ENCODE measurements at places on chromosomes 2 and 18.

- DNase-seq = no peak
Observed at GRCh38 chr2:99808361-99809200, 318.8 kb upstream of the REV1 start.

DNA sequence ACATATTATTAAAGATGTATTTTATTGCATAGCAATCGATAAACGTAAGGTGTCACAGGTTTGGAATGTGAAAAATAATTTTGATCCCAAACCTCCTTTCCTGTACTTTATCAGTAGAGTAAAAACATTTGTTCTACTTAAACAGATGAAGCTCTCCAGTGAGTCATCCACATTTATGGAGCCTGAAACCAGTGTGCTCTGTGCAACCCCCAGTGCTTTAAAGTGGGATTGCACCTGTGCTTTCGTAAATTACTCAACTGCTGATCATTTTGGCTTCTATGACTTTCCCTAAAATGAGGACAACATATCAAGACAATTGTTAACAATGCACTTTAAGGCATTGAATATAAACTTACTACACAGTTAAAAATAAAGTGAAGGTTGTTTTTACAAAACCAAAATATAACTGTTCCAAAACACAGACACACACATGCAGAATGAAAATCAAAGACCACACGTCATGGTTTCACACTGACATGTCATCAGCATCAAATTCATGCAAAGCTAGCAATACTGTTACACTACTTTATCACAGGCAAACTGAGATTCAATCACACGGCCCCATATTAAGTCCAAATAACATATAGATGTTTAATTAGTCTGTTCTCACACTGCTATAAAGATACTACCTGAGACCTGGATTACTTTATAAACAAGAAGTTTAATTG, 9.7 kb downstream of the TMEM18 start:
- DNase-seq = peak; percentile 6

DNA sequence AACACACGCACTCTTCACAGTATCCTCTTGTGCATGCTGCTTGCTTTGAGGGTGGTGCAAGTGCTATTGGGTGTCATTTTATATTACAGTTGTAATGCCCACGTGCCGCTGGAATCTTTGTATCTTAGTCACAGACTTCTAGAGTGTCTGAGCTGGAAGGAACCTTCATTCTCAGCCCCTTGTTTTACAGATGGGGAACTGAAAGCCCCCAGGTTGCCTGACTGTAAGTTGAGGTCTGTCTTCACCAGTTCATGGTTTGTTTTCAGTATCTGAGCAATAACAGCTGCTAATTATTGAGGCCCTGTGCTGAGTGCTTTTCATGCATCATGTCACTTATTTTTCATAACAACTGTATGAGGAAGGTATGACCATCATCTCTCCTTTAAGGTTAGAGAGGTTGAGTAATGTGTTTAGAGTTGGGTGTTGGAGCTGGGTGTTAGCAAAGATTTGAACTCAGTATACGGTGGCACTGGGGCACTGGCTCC, 77.0 kb downstream of the PRKCE start:
- no peak for DNase-seq

- DNase-seq = no peak
Observed at GRCh38 chr2:152623076-152623740, 94.1 kb downstream of the PRPF40A start.

DNA sequence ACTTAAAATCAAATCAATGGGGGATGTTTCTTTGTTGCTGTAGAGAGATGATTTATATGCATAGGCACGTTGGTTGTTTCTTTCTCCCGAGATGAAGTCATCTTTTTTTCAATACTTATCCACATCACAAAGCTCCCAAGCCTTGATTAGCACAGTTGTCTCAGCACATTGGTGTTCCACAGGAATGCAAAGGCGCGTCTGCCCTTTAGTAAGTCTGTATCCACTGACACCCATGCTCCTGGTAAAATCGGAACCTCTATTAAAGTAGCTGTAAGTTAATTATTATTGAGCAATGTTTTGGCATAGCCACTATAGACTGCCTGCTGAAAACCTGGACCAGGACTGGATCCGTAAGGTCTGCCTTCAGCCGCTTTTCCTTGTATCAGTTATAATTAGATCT, 77.6 kb upstream of the RBM44 start:
- no peak for DNase-seq

- DNase-seq = no peak
Observed at GRCh38 chr18:9643549-9643948, 29.2 kb upstream of the PPP4R1 start.

- no peak for DNase-seq
Observed at GRCh38 chr2:688504-689076, 11.4 kb upstream of the TMEM18 start.

DNA sequence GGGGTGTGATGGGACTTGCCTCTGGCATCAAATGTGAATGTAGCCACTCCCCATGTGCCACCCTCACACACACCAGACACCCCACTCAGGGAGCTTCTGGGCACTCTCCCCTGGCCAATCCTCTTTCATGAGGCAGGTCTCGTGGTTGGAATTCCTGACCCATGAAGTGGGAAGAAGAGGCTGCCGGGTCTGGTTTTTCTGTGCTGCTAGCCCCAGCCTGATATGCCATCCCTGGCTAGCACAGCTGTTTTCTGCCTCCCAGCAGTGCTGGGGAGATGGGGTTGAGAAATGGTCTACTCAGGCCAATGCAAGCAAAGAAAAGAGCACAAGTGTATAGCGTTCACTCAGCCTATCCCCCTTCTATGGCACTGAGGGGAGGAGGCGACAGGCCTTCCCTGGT, 1.2 kb upstream of the C2orf72 start:
- DNase-seq = no peak

DNA sequence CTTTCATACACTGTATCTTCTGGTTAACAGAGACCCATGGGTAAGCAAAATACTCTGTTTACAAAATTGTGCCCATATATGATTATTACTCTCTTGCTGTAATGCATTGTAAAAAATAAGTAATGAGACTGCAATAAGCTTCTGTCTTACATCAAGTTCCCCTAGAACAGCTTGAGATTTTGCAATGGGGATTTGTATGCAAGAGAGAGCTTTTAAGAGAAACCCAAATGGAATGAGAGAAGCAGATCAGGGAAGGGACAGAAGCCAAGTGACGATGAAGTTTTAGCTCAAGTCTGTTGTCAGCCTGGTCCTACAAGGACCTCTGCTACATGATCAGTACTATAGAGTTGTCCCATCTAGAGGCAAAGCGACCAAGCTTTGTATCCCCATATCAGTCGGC, 218.1 kb upstream of the VWC2L start:
- DNase-seq = no peak

DNA sequence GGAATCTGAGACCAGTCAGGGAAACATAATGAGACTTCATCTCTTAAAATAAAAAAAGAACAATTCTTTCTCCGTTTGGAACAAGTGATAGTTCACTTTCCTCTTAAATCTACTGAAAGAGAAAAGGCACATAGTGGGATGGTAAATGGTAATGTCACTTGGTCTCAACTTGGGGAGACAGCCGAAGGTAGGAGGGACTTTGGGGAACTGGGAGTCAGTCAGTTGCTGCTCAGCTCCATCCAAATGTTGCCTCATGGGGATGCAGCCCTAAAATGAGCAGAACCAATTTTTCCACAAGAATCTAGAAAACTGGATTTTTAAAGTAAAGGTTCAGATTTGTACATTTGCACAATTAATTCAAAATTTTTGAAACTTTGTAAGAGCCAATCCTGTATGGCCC, 19.2 kb downstream of the RASGRP3 start:
- DNase-seq = no peak

DNA sequence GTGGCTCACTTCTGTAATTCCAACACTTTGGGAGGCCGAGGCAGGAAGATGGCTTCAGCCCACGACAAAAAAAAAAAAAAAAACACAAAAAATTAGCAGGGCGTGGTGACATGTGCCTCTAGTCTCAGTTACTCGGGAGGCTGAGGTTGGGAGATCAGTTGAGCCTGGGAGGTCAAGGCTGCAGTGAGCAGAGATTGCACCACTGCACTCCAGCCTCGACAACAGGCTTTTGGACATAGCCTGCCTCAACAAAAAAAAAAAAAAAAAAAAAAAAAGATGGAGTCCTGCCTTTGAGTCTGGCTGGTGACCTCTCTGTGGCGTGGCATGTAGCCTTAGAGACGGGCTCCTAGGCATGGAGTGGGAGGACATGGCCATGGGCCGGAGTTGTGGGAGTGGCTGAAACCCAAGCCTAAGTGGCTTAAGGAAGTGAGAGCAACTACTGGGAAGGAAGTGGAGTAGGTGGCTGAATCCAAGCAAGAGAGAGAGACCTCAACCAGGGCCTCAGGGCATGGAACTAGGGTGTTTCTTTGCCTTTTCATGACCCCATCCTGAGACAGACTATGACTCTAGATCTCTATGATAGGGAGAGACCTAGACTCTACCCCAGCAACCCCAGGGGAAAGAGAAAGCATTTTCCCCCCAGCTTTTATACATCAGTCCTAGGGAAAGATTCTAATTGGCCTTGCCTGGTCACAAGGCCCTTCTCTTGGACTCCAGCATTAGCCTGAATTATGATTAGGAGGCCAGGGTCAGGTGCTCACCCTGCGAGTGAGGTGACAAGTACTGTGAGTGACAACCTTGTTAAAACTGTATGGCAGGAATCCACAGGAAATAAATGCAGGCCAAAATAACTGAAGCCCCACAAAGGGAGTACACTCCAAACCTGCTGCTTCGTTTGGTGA, 34.2 kb downstream of the NPAS2 start:
- no peak for DNase-seq

GRCh38 chr18:79197531-79197930, 128.3 kb downstream of the ATP9B start:
- no peak for DNase-seq

GRCh38 chr2:18834341-18834740, 245.0 kb upstream of the NT5C1B start:
- DNase-seq = no peak

DNA sequence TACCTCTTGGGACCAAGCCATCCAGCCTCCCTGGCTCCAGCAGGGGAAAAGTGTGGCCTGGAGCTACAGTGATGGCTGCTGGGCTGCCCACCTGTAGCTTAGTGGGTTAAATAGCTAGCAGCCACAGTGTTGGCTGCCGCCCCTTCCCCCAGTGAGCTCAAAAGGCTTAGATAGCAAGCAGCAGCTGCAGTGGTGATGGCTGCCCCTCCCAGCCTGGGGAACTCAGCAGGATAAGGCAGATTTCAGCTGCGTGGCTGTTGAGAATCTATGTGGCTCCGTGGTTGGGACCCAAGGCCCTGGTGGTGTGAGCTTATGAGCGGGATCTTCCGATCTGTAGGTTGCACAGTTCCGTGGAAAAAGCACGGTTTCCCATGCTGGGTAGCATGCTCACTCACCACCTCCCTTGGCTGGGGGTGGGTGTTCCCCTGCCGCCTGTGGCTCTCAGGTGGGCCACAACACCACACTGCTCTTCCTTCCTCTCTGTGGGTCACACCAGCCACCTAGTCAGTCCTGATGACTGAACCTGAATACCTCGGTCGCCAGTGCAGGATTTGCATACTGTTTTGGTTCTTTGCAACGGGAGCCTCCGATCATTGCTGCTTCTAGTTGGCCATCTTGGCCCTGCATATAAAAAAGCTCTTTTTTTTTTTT, 946.5 kb upstream of the FAM98A start:
- no peak for DNase-seq

DNA sequence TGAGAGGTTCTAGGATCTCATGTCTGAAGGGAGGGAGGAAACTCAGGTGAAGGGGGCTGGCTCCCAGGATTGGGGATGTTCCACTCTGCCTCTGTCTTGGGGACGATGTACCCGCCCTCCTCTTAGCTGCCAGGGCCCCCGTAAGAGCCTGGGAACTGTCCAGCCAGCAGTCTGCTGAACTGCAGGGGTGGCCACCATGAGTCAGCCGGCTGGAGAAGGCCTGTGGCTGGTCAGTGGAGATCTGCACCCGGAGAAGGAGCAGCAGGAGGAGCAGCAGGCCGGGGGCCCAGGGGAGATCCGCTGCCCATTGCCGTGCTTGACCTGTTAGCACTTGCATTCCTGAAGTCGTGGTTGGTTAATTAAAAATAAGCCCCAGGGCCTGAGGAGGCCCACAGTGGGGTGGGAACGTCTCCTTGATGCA, 180.3 kb downstream of the TFCP2L1 start:
- DNase-seq = no peak

DNA sequence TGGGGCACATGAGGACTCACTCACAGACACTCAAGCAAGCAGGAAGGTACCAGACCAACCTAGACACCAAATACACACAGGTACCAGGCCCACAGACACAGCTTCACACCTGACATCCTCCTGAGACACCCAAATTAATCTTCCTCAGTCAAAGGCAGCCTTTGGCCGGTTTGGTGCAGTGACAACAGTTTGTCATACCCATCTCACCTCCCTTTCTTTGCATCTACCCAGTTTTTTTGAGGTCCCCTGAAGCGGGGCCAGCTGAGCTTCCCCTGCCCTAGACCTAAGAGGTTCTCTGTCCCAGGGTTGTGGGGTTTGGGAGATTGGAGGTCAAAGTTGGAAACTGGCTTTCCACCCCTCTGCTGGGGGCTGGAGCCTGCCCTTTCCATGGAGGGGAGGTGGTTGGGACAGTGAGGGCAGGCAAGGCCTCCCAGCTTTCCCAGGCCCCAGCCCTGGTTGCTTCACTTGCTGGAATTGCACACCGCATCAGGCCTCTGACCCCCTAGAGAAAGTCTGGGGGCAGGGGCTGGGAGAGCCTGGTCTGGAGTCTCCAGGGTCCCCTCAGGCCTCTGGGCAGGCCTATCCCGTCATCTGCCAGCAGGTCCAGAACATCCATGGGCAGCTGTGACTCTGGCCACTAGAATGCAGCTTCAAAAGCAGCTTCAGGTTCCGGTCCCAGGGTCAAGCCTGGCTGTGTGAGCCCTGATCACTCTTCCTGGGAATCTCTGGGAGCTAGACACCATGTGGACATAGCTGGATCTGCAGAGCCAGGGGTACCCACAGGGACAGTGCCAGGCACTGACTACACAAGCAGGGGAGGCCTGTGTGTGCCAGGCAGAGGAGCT, 12.5 kb upstream of the TEX261 start:
- no peak for DNase-seq

DNA sequence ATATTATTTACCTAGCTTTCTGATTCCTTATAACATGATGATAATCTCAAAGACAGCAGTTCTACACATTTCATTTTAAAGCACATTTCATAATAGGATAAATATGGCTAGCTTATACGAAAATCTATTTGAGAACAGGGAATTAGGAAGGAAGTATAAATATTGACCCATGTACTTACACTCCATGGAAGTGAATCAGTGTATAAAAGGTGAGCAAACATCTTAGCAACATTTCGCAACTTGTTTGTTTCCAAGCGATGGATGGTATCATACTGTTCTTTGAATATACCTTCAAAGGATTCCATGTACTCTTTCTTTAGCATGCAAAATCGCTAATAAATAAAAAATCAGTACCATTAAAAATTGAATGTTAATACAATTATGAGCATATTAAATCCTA, 53.1 kb downstream of the CWC22 start:
- no peak for DNase-seq

- no peak for DNase-seq
Observed at GRCh38 chr2:43685357-43685756, 9.1 kb upstream of the C1GALT1C1L start.

DNA sequence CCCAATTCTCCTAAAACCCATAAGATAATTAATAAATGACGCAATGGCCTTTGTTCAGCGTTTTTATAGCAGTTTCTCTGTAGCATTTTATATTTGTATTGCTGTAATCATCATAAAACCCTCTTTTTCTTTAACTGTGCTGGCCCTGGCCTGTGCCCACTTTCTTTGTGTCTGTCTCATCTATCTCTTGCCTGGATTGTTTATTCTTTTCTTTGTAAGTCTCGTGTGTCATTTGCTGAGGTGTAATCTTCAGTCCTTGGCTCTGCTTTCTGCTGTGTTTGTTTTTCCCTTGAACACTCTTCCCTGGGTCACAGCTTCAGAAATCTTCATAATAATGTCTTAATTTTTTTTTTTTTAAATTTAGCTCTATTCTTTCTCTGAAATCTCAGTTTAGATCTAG, 525.8 kb upstream of the LINC00305 start:
- DNase-seq = no peak

GRCh38 chr2:103292573-103292972, 530.7 kb downstream of the TMEM182 start:
- DNase-seq = no peak

Measured in NK-92 treated with Interleukin-12 subunit alpha and Interleukin-12 subunit beta, amount 100 ng/mL, for 24 hours (cell line).